ENCODE measurements at places on chromosomes 3 and 15. TPM values are rescaled to one million over a fixed set of nuclear protein-coding genes. Genes with fewer than 3 reads are reported as not detected.

DNA sequence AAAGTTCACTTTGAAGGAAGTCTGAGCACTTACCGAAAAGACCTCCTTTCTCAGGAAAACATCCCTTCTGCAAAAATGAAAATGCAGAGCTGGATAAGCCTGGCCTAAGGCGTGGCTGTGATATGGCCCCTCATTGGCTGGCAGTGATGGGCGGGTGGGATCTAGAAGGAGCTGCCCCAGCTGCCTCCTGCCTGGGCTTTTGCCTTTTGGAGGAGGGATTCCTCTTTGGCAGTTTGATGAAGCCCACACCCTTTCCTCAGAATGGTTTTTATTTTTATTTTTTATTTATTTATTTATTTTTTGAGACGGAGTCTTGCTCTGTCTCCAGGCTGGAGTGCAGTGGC is 4.0 kb upstream of the DZIP1L start:
- DNase-seq, result no peak

GRCh38 chr3:89504432-89504831 is 397.0 kb downstream of the EPHA3 start:
- DNase-seq, result no peak

DNA sequence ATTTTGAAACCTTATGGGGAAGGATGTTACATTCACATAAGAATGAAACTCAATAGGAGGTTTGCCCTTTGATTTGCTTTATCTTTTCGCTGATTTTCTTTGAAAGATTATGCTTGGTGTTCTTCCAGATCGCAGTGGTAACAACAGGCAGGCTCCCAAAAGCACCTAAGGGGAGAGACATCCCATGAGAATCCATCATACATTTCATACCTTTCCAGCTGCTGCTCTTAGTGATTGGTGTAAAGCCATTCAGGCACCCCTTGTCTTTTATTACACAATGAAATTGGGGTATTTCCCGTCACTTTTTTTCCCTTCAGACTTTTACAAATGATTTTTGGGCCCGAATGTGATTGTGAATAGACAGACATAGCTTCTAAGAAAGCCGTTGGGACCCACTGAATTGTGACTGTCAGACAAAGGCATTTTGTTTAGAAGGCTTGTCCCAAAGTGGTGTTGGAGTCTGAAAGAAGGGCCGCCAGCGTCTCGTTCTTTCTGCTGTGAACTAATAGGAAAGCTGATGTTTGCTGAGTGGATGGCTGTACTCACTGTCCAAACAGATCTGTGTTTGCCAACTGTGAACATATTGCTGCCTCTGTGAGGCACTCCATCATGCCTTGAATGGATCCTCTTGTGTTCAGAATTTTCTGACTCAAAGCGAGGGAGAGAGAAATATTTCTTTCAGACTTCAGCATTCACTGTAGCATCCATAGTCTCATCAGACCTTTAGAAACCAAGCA is 164.3 kb downstream of the FNDC3B start:
- DNase-seq, result no peak

- DNase-seq, result no peak
Measured at GRCh38 chr15:69896606-69897005, 201.1 kb downstream of the TLE3 start.

DNA sequence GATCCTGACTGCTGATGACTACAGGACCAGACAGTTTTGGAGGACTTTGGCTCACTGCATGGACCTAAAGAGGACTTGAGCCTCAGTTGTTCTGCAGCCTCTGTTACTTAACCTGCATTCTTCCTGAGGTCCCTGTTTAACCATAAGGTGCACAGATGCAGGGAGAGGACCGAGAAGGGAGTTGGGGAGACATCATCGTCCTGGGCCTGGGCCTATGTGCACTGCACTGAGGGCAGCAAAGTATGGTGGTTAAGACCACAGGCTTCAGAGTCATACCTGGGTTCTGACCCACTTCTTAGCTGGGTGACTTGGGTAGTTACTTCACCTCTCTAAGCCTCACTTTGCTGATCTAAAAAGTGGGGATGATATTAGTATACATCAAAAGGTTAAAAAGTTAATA is 21.9 kb downstream of the KY start:
- DNase-seq, result no peak

DNA sequence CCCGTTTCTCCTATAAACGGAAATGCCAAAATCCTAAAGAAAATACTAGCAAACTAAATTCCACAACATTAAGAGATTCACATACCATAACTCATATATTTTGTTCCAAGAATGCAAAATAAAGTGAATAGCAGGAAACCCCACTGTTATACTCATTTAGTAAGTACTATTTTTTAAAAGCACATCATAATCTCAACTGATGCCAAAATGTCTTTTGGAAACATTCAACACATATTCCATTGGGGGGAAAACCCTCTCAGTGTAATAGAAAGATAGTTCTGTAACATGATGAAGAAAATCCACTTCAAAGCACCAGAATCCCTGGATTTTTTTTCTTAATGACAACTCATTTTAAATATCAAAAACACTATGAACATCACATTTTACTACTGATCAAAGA is 93.0 kb upstream of the EIF1B start:
- no peak for DNase-seq

DNA sequence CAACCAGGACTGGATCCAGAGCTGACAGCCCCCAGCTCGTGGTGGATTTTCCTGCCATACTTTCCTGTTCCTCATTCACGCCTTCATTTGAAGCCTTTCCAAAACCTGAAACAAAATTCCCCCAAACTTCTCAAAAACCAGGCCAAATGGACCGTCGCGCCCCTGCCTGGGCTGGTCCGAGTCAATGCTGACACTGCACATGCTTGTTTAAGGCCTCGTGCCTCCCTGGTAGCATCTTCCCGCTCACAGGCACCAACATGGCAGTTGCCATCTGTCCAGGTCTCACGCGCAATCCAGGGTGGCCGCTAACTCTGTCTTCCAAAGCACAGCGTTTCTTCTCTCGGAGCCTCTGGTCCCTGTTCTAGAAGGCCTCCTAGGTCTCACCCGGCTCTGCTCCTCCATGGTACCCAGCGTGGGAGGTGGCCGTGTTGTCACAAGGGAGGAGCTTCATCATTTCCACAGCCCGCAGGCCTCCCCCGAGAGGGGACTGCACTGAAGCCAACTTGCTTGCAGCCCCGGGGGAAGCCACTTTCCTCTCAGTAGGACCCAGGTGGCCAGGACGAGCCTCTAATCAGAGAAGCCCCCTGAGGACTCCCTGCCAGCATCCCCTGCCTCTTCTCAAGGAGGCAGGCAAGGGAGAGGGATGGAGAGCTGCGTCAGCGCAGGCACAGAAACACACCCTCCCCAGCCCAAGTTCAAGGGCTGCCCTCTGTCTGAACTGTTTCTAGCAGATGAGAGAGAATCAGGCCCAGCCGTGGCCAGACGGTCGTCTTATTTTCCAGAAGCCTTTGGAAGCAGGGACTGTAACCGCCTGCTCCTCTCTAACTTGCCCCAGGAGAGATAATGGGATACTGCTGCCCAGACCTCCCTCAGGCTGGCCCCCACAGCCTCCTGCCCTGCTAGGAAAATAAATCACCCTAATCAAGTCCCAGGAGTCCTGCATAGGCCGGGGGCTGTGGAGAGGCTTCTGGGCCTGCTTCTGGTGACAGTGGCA is 152.8 kb upstream of the TLE3 start:
- DNase-seq, result no peak

GRCh38 chr3:105729667-105730066 is 139.1 kb downstream of the CBLB start:
- DNase-seq, result no peak

GRCh38 chr3:147297761-147298350 is 108.5 kb downstream of the ZIC4 start:
- DNase-seq, result no peak

GRCh38 chr15:77066971-77067690 is 3.8 kb downstream of the TSPAN3 start:
- no peak for DNase-seq

- no peak for DNase-seq
Measured at GRCh38 chr3:158776531-158776930, 25.3 kb upstream of the MFSD1 start.

- DNase-seq, result no peak
Measured at GRCh38 chr15:101027920-101028319, 108.8 kb downstream of the LRRK1 start.

DNA sequence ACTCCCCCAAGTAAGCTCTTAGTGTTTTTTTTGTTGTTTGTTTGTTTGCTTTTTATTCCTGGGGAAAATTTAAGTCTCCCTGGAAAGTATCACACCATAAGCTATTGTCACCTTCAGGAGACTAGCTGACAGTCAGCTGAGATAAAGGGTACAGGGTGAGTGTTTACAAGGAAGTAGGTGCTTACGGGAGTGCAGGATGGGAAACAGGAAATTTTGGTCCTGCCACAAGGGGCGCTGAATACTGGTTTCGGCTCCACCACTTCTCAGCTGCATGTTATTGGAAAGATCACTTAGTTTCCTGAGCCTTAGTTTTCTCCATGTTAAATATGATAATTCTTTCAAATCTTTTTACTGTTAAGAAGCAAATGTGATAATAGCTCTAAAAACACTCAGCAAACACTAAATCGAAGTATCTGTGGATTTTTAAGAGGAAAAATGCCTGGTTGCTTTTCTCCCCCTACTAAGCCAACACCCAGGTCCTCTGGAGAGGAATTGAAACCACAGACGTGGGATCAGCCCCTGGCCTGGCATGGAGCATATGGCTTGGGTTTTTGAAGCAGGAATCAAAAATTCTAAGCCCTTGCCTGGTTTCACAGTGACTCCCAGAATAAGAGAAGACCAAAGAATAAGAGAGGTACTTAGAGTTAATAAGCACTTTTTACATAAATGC is 90.7 kb downstream of the SCN11A start:
- no peak for DNase-seq

GRCh38 chr3:14411988-14412387 is 9.6 kb downstream of the SLC6A6 start:
- DNase-seq, result no peak

GRCh38 chr3:43733459-43734384 is 43.0 kb downstream of the ABHD5 start:
- DNase-seq, result no peak

DNA sequence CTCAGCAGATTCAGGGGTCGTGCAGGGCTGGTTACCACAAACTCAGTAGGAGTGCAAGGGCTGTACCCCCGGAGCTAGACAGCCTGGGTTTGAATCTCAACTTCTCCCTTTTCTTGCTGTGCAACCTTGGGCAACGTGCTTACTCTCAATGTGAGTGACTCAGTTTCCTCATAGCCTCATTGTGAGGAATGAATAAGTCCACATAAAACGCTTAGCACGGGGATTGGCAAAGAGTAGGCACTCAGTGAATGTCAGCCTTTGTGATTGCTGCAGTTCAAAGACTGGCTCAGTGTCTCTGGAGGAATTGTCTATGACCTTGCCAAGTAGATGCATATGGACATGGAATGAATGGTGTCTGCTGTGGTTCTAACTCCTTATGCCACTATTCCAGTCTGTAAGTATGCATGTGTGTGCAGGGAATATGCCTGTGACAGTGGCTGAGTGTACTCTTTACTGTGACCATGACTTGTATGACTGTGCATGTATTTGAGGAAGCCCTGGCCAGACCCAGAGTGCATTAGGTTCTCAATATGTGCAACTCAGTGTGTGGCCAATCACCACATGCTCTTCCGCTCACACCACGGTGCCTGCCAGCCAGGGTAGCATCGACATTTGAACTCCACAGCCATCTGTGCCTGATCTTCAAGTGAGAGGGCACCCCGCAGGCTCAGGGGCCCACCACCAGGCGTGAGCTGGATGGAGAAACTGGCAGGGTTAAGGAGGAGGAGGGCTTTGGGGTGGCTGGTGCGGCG is 900 bp upstream of the HYAL3 start:
- no peak for DNase-seq

GRCh38 chr3:127233371-127233770 is 40.4 kb downstream of the PRR23E start:
- no peak for DNase-seq

- DNase-seq, result no peak
Measured at GRCh38 chr3:112477891-112478290, 21.4 kb downstream of the BTLA start.

DNA sequence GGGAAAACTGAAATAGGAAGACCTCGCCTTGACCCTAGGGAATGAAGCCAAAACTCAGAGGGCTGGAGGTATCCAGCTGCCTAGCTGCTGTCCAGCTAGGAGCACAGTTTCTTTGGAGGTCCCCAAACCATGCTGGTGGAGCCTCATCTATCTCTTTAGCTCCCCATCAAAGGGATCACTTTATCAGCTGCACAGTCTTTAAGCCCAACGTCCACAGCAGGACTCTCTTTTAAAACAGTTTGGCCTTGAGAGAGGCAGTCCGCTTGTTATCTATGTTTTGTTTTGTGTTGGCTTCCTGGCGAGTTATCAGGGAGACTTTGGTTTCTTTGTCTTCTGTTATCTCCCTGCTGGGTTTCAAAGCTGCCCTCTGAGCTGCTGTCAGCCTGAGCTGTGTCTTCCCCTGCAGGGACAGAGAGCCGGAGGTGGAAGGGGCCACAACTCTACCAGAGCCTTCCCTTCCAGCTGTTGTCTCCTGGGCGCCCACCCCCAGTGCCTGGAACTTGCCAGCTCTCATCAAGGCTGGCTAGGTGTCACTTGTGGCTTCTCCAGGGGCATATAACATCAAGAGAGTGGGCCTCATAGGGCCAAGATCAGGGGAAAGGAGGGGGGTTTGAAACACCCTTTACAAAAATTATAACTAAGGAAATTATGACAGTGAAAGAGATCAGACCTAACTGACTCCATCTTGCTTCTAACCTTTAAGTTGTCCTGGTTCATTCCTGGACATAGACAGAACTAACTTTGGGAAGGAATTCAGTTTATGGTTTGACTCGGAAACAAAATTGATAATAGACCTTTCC is 61.4 kb upstream of the C15orf39 start:
- DNase-seq, result no peak

DNA sequence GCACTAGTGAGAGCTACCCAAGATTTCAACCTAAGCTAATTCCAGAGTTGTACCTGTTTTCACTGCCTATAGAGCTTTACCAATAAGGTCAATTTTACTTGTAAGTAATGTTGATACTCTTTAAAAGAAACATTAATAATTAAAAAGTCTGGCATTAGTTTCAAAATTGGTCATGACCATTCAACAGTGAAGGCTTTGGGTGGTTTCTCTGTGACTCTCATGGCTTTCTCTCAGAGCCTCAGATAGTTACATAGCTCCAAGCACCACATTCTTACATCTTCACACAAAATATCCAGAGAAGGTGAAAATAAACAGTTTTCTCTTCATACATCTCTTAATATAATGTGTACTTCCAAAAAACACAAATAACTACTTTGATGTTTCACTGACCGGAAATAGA is 61.5 kb upstream of the TCF12 start:
- DNase-seq, result no peak

The PLS1 gene
- total RNA-seq, result 3.7 TPM

The TAGLN3 gene
- total RNA-seq, result not detected

The MESP1 gene
- total RNA-seq, result 5.3 TPM

The TGM5 gene
- total RNA-seq, result not detected

The ANKUB1 gene
- total RNA-seq, result not detected

The GOLGA8F gene
- total RNA-seq, result not detected

The SEMA3G gene
- total RNA-seq, result 0.13 TPM

The SYNM gene
- total RNA-seq, result 2.3 TPM

The JMJD7 gene
- 14.4 TPM for total RNA-seq

The FOXB1 gene
- 0.33 TPM for total RNA-seq

The IQCF5 gene
- not detected for total RNA-seq

The ARGFX gene
- total RNA-seq, result not detected
